Activated T-cell treated with anti-CD3 and anti-CD28 coated beads, Interleukin-2, amount 50 U/mL, for 4 hours (primary cell): ENCODE measurements at places on chromosomes 11 and 22. TPM values are rescaled to one million over a fixed set of nuclear protein-coding genes. Genes with fewer than 3 reads are reported as not detected.

MYBPC3 gene
- total RNA-seq, result not detected

APOC3 gene
- 2.0 TPM for total RNA-seq

HOATZ gene
- total RNA-seq, result not detected

OR52N4 gene
- not detected for total RNA-seq

BACE1-AS gene
- total RNA-seq, result 3.3 TPM

- DNase-seq, result no peak
Observed at GRCh38 chr11:107504981-107505380, 47.4 kb upstream of the CWF19L2 start.

DNA sequence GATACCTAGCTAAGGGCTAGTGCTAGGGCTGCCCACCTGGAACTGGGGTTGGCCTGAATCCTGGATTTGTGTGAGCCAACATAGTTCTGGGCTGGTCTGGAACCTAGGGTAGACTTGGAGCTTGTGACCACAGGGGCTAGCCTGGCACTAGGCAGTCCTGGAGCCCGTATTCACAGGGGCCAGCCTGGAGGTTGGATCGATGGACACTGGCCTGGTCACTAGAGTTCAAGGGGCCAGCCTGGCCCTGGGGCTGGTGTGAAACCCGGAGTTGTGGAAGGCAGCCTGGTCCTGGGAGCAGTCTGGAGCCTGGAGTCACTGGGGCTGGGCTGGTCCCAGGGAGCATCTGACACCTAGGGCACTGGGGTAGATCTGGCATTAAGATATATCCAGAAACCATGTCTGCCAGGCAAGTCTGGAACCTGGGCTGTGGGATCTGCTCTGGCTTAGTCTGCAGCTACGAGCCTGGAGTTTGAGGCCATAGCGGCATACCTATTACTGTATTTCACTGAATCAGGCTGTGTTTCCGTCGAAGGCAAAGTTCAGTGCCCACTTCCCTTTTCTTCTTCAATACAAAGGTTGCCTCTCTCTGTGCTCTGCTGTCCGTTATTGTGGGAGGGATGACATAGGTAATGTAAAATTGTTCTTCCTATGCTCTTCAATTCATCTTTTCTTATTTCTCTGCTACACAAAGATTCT lies 9.1 kb upstream of the GLYATL1B start:
- DNase-seq, result no peak

- no peak for DNase-seq
Observed at GRCh38 chr22:39229688-39230260, 15.0 kb downstream of the PDGFB start.

DNA sequence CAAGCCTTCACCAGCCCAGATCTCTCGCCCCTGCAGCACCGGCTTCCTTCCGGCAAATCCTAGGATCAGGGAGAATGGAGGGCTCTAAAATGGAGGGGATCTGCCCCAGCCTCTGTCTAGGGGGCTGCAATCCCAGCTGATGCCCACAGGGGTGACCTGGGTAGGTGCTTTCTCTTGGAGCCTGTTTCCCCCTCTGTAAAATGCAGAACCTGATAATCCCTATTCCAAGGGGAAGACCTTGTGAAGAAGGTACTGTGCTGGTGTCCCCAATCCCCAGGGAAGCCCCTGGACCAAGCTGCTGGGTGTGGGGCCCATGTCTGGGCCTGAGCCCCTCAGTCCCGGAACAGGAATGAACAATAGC lies 2.8 kb downstream of the EMID1 start:
- DNase-seq, result no peak

- no peak for DNase-seq
Observed at GRCh38 chr11:132064987-132065620, 694.7 kb downstream of the NTM start.

GRCh38 chr11:44950625-44951476 lies at the start of gene TP53I11:
Gene TP53I11 (minus strand): TSS chr11:44950883. CDS start chr11:44938335, 12,548 bp downstream.
- DNase-seq, result peak; percentile 70

DNA sequence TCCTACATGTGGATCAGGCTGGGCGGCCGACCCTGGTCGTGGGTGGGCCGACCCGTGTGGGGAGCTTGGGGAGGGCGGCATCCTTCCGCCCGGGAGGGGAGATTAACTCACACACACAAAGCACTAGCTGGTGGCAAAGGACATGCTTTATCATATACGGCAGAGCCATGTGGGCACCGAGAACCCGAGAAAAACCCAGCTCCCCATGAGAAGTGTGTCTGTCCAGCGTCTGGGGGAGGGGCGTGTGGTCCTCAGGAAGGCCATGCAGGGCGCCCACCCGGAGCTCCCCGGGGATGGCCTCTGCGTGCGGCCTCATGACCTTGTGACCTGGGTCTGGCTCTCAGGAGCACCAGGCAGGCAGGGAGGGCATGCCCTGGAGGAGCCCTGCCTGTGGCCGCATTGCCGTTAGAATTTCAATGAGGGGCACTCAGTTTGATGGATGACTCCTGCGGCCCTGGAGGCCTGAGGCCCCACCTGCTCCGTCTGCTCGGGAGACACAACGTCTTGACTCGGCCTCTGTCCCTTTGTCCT lies 39.4 kb upstream of the TOLLIP start:
- DNase-seq, result no peak

GRCh38 chr11:37916331-37916730 lies 1318.3 kb upstream of the RAG2 start:
- no peak for DNase-seq

- no peak for DNase-seq
Observed at GRCh38 chr11:1008001-1008802, 28.3 kb downstream of the MUC6 start.

DNA sequence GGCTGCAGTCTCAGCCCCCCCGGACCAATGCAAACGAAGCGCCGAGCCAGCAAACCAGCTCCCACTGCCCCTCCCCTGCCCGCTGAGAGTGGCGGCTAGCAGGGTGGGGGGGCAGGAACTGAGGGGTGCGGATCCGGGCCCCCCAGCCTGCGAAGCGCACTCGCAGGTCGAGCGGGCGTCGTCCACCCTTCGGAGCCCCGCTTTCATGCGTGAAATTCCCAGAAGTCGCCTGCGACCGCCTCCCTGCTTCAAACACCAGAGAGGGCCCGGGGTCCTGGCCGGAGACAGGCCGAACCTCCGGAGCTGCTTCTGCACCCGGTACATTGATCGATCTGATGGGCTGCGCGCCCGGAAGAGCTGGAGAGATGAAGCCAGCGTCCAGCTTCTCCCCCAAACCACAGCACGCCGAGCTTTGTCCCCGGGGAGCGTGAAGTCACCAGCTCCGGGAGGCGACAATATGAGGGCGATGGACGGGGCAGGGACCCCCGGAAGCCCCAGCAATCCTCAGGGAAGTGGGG lies 646 bp upstream of the PATZ1 start:
- peak; percentile 26 for DNase-seq

- DNase-seq, result no peak
Observed at GRCh38 chr22:42077486-42078125, 1.9 kb upstream of the SMDT1 start.

DNA sequence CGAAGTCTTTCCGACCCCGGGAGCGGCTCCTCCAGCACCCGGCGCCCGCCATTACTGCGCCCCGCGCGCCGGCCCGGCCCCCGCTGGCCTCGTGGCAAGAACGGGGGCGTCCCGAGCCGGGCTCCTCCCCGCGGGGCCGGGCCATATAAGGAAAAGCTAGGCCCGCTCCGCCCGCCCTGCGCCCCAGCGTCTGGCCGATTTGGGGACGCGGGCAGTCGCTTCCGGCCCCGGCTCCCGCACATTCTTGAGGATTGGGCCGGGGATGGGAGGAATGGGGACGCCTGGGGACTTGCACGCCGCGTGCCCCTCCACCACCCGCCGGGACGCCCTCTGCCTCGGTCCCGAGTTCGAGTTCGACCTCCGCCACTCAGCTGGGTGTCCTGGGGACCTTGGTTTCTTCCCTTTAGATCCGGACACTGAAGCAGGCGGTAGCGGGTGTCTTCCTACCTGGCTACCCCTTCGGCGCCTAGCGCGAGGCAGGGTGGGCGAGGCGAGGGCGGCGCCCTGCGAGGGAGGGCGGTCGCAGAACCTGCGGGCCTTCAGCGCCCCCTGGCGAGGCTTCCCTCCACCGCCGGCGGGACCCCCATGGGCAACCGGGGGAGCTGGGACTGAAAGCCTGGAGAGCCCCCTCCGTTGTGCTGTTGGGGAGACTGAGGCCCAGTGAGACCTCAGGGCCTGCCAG lies 3.8 kb downstream of the SMTN start:
- peak; percentile 85 for DNase-seq

DNA sequence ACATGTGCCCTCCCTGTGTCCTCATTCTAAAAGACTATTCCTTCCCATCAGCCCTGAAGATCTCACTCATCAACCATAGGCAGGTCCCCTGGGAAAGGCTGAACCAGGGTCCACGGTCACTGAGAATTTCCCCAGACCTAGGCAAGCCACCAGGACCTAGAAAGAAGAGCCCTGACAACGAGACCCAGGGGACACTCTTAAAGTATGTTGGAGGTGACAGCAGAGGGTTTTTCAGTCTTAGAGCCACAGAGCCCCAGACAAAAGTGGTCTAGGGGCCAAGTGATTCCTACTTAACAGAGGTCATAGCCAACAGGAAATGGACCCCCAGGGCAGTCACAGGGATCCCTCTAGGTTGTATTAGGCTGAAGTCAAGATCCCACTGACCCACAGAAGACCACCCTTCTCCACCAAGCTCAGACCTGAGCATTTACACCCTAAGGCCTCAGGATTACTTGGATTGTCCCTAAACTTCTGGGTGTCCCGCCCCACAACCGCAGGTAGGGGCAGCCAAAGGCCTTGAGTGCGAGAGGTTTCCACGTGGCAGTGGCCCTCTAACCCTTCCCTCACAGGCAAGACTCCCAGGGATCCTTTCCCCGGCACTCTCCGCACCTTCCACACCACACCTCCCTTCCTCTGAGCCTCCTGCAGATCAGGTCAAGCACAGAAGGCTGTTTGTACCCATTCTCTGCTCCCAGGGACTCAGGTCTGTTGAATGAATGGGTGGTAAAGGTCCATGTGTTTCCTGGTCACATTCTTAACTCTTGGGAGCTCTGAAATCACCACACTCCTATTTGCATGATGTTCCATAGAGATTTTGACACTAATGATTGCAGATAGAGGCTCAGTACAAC lies 12.3 kb downstream of the POU2AF1 start:
- DNase-seq, result no peak

DNA sequence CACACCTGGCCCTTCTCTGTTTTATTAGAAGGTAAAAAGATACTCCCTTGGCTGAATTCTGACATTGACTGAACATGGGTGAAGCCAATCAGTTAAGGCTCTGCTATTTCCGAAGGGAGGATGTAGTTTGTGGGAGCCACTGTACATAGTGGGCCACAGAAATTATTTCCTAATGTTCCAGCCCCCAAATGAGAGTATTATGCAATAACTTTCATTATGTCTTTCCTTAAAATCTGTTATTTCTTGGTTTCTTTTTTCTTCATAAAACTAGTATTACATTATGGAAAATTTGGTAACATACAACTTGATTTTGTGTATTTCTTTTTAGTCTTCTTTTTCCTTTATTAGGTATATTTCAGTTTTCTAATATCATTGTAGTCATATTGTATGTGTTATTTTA lies 51.9 kb upstream of the EP300 start:
- DNase-seq, result no peak

GRCh38 chr11:40268551-40268950 lies 1190.9 kb downstream of the LRRC4C start:
- no peak for DNase-seq

GRCh38 chr11:5280582-5281102 lies 10.9 kb upstream of the HBE1 start:
- no peak for DNase-seq

GRCh38 chr11:131886201-131886600 lies 515.8 kb downstream of the NTM start:
- no peak for DNase-seq

GRCh38 chr11:77151804-77152509 lies 23.9 kb downstream of the MYO7A start:
- DNase-seq, result no peak

GRCh38 chr11:12801976-12802375 lies 127.8 kb downstream of the TEAD1 start:
- DNase-seq, result no peak

DNA sequence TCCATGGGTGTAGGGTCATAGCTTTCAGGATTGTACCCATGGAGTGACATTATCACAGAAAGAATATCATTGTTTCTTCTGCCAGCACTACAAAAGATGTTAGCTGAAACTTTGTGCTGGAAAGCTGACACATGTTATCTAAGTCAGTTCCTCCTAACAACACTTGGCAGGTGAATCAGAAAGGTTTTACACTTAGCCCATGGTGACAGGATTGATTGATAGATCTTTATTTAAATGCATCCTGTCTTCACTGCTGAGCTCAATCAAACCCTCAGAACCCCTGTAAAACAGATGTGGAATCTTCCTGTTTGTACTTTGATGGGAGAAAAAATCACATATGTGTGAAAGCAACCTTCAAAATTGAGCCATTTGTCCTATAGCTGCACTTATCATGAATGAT lies 811.5 kb upstream of the ANO3 start:
- no peak for DNase-seq

GRCh38 chr11:104876324-104876723 lies 21.9 kb downstream of the CASP12 start:
- DNase-seq, result no peak

DNA sequence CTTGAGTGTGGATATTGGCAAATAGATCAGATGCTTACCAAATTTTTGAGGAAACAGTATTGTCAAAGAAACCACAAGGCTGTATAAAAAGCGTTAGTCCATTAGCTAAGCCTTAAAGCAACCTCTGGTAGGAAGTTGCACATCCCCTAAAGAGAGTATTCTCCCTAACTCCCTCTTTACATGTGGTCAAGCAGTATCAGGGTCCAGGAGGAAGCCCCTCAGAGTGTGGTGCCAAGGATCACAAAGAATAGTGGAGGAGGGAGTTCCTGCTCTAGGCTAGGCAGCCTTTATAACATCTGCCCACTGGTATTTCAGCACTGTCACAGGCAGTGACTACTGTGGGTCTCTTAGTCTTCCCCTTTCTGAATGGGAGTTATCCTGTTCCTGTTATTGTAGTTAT lies 18.8 kb upstream of the AMPD3 start:
- no peak for DNase-seq
